ENCODE measurements at places on chromosomes 2 and 18.
A peak's percentile ranks its signal among the peaks of the same experiment; 100 is the strongest.

GRCh38 chr2:42830922-42831574 is 38.7 kb upstream of the HAAO start:
- no peak for DNase-seq

GRCh38 chr2:230717600-230717999 is 5.0 kb downstream of the CAB39 start:
- no peak for DNase-seq

DNA sequence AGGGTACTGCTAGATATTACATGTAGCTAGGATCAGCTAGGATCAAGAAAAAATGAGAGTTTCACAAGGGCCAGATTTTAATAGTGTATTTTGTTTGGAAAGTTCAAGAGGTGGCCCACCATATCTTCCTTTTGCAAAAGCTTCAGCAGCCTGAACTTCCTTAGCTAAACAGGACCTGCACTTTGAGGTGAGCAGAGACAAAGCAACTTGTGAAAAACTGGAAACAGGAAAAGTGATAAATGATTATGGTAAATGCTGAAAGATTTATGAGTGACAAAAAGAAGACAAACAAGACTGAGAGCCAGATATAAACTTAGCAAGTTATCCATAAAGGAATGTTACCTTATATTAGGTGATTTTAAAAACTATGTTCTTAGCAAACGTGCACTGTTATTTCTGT is 123.6 kb downstream of the ZNF521 start:
- no peak for DNase-seq

GRCh38 chr18:62505669-62506494 is 16.9 kb upstream of the ZCCHC2 start:
- peak; percentile 34 for DNase-seq

DNA sequence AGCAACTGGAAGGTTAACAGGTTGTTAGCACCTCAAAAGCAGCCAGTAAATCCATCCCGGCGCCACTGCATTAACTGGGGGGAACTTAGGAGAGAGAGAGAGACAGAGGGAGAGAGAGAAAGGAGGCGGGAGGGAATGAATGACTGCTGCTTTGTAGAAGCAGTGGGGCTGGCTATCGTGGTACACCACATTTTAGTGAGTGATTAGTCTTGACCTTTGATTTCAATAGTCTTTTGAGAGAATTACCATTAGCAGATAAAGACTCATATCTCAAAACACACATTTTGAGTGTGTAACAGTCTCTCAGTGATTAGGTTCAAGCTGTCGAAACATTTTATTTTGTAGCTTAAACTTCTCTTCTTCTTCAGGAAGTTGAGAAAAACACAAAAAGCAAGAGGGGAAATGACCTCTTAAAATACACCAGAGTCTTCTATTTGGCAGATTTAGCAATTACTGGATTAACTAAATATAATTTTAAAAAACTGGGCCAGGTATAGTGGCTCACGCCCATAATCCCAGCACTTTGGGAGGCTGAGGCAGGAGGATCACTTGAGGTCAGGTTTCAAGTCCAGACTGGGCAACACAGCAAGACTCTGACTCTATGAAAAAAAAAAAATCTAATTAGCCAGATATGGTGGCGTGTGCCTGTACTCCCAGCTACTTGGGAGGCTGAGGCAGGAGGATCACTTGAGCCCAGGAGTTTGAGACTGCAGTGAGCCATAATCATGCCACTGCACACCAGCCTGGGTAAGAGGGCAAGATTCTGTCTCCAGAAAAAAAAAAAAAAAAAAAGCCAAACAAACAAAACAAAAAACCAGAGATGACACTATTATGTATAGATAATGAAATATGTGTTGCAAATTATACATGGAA is 22.0 kb upstream of the PNO1 start:
- DNase-seq = no peak

GRCh38 chr2:4674007-4674406 is 970.6 kb downstream of the DCDC2C start:
- DNase-seq = peak; percentile 13

DNA sequence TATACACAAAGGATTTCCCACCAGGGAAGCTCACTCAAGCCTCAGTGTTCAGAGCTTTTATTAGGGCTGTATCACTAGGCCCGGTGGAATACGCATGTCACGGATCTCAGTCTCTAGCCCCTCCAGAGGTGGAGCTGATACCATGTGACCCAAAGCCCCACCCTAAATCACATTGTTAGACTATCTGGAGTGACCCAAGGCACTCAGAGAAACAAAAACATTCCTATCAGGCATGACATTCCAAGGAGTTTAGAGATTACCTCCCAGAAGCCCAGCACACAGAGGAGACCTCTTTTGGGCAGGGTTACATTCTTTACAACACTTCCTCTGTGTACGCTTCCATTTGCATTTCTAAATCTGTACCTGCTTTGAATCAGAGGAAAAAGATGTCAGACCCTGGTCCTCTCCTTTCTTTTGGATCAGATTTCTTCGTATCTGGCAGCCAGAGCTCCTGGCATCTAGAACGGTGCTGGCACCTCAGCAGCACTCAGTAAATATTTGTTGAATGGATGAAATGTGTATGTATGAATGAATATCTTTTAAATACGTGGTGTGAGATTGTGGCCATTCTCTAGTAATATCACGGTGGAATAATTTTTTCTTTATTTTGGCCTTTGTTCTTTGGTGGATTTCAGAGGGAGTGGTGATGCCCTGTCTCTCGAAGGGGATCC is 37.7 kb upstream of the SMAD2 start:
- no peak for DNase-seq

DNA sequence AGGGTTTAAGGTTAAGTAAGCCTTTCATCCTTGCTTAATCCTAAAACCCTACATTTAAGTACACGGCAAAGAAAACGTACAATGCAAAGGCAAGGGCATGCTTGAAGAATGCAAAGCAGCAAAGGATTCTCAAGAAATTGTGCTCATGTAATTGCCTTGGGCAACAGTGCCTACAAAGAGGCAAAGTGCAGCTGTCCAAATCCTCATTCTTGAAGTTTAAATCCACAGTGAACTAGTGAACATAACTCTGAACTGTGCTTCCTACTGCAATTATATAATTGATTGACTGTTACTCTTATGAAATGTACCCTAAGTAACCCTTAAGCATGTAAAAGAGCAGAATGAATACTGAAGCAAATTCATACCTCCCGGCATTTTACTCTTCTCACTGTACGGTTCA is 85.4 kb downstream of the MAP3K20 start:
- DNase-seq = no peak

GRCh38 chr2:28280619-28281018 is 112.0 kb upstream of the FOSL2 start:
- DNase-seq = no peak

DNA sequence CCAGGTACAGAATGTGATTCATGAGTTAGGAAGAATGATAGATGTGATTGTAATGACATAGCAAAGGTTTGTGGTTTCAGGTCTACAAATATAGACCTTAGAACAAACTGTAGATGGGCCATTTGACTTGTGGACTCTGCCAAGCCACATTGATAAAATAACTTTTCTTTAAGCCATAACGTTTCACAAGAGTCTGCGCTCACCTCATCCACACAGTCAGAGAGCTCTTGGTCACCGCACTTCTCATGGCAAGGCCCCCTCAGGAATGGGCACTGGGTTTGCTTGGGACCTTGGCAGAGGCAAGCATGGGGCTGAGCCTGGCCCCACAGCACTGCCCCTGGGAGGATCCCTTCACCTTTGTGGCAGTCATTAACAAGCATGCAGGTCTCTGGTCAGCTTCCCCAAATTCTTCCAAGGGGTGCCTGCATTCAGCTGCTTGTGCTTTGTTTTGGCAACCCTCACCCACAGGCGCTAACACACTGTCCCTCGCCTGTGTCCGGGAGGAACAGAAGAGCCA is 14.0 kb downstream of the ARMC9 start:
- no peak for DNase-seq

GRCh38 chr2:151260573-151261230 is 961 bp downstream of the RBM43 start:
- no peak for DNase-seq

DNA sequence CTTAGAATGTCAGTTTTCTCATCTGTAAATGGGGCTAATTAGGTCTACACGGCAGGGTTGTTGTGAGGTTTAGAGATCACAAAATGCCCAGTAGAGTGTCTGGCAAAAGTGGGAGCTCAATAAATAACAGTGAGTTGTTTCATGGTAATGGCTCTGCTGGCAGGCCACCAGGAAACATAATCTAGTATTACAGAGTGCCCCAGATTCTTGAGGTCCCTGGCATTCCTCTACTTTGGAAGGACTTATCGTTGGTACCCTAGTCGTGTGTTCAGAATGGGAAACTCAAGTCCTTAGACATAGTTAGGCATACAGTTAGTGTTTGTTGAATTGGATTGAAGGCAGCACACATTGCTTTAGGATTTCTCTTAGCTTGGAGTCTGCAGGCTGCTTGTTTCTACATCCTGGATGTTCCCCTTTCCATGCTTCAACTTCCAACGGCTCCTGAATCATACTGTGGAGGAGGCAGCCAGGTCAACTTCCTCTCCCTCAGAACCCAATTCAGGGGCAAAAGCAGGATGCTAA is 161.5 kb upstream of the FOSL2 start:
- no peak for DNase-seq

DNA sequence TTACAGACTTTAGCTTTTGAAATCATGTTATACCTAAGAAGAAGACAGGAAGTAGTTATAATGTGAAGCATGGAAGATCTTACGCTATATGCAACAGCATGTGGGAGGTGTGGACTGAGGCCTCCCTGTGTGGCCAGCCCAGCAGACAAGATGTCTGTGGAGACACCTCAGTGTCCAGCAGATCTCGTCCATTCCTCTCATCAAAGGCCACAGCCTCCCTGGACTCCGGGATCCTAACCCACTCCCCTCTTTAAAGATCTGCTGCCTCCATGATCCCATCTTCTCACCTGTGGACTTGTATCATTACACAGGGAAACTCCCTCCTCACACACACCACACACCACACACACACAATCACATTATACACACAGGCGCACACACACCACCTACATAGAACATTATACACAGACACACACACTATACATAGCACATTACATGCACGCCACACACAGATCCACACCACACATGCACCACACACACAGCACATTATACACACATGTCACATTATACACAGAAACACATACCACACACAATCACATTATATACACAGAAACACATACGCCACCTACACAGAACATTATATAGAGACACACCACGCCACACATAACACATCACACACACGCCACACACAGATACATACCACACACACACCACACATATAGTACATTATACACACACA is 89.5 kb downstream of the PXDN start:
- DNase-seq = no peak

GRCh38 chr18:35099911-35100310 is 58.7 kb downstream of the MAPRE2 start:
- DNase-seq = no peak

DNA sequence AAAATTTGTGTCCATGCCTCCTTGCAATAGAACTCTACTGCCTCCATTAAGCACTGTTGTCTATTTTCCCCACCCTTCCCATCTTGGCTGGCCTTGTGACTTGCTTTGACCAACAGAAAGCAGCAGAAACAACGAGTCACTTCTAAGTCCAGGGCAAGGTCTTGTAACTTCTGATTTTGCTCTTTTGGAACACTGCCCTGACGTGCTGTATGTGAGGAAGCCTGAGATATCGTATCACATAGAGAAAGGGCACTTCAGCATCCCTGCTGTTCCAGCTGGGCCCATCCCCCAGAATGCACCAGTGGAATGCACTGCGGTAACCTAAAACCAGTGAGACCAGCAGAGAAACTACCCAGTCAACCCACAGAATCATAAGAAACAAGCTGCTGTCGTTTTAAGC is 28.1 kb downstream of the NCKAP1 start:
- no peak for DNase-seq

Data from stimulated activated CD4-positive, alpha-beta T cell treated with anti-CD3 and anti-CD28 coated beads, Interleukin-2, amount 100 ng/mL, for 24 hours (primary cell).